ENCODE measurements at places on chromosomes 7 and 10. TPM values are rescaled to one million over a fixed set of nuclear protein-coding genes. Genes with fewer than 3 reads are reported as not detected.
A peak's percentile ranks its signal among the peaks of the same experiment; 100 is the strongest.

DNA sequence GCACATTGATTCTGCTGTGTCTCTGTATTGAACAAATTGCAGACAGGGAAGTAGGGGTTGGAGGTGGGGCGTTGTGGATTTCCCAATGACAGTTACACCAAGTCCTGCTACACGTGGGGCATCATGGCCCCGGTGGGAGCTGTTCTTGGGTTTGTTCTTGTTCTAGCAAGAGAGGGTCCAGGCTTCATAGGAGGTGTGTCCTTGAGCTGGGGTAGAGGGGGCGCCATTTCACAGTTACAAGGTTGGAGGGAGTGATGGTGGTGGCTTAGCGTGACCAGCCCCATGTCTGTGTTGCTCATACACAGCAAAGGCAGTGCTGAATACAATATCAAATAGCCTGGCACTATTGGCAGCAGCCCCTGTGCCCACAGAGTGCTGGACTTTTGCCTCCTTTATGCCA, 15.7 kb downstream of the SH2D4B start:
- DNase-seq = no peak

The SPDYE8 gene
- total RNA-seq = not detected

The UBE3C gene
- total RNA-seq = 84.3 TPM

The SGPL1 gene
- total RNA-seq = 52.5 TPM

DNA sequence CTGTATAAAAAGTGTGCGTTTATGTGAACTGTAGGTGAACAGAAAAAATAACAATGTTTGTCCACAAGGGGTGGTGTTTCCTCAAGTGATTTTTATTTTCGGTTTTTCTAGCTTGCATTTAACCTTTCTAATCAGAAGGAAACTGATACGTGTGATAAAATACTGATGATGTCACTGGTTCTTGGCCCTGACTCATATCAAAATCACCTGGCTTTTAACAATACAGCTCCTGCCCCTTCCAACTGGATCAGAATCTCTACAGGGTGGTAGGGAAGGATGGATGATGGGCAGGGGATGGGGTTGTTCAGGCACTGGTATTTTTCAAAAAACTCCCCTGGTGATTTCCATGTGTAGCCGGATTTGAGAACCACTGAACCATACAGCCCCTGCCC, 10.9 kb downstream of the NPFFR1 start:
- DNase-seq = peak; percentile 71

DNA sequence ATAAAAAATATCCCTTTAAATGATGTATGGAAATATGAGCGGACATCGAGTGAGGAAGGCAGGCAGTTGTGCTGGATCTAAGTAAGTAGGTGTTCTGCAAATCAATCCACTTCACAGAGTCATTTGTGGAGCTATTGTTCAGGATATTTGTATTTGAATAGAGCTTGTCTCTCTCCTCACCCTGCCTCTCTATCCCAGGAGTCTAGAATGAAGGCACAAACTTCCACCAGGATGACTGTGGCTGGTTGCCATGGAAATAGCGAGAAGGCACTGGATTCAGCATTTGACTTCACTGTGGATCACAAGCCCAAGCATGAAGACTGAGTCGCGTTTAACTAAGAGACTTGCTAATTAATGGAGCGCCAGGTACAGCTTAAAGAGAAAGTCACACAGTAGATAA, 53.2 kb downstream of the NPY start:
- no peak for DNase-seq

- DNase-seq = peak; percentile 59
Measured at GRCh38 chr10:125082881-125083575, 77.3 kb downstream of the CTBP2 start.

DNA sequence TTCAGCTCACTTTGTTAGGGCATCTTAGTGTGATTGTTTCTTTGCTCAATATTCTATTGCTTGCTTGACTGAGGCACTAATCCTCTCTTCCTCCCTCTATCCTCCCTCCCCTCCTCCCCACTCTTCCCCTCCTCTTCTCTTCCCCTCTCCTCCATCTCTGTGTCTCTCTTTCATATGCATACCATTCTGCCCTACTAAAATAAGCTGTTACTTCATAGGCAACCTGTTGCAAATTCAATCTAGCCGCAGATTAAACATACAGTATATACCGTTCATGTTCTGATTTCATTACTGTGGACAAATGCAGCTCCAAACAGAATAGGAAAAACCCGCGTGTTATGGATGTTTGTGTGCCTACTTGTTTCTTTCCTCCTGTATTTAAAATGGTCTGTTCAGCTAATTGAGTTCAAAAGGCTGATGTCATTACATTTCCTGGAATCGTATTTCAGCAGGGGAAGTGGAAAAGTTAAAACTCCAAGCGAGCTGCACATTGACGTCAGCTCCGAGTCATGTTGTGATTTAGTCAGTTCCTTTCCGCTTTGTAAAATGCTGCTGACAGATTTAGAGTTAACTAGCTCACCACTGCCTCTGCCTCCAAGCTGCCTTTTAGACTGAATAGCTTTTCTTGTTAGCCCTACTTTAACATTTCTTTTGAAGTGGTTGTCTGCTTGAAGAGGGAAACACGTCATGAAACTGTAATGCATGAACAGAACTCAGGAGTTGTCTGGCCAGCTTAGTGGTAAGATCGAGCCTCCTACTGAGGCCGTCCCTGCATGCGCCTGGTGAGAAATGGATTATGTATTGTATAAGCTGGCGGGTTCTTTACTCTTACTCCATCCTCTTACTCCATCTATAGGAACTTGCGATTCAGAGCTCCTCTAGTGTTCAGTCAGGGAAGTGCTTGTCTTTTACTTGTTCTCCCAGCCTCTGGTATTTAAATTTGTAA, 69.0 kb downstream of the CREM start:
- DNase-seq = peak; percentile 98

DNA sequence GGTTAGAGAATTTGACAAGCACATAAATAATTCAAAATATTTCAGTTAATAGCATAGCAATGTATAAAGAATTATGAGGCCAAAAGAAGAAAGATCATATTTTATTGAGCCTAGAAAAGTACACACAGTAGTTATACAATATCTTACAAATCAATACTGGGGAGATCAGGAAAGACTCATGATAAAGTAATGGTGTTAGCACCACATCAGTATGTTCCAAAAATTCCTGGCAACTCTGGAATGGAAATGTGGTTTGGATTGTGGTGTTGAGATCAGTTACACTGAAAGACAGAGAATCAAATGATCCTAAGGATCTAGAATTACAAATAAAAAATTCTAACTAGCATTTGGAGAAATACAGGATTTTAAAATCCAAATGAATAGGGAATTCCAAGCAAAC, 420.5 kb upstream of the CNTNAP2 start:
- DNase-seq = no peak

GRCh38 chr10:12228851-12229250, 32.9 kb downstream of the CDC123 start:
- no peak for DNase-seq

The VIPR2 gene
- total RNA-seq = 1.2 TPM

The DEPP1 gene
- 72.9 TPM for total RNA-seq

The ATP5F1C gene
- 250 TPM for total RNA-seq

DNA sequence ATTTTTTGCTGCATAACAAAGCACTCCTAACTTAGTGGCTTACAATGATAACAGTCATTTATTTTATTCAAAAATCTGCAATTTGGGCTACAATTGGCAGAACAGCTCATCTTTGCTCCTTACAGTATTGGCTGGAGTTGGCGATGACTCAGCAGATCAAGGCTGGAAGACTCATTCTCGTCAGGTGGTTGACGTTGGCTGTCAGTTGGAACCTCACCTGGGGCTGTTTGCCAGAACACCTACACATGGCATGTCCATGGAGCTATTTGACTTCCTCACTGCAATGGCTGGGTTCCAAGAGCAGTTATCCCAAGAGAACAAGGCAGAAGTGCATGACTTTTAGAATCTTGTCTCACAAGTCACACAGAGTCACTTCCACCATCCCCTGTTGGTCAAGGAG, 75.1 kb downstream of the NOD1 start:
- DNase-seq = no peak

GRCh38 chr7:73683788-73684693, 644 bp downstream of the BUD23 start:
- peak; percentile 52 for DNase-seq

DNA sequence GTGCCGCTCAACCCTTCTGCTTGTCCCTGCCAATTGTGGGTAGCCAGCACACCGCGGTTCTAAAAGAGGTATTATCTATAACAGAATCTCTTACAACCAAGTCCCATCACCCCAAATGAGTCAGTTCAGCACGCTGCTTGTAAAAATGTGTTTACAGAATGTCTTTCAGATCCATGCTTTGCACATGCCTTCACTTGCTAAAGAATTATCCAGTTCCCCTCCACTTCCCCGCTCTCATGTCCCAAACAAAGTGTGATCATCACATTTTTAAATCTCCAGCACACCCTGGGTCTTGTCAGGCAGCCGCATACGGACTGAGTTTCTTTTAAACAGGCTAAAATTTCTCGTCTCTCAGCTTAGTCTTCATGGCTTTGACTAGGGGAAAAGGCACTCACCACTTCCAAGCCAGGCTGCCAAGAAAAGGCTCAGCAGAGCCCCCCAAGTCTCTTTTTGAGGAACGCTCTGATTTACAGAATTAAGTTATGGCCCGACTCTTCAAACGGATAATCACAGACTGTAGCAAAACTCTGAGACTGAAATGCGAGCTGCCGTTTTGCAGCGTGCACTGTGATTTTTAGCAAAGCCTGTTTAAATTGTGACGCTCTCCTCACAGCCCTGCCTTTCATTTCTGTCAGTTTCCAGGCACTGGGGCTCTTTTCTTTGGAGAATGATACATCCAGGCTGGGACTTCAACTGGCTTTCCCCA, 29.8 kb upstream of the FGFR2 start:
- no peak for DNase-seq

- DNase-seq = no peak
Measured at GRCh38 chr7:44805950-44806349, 9.5 kb downstream of the PPIA start.

DNA sequence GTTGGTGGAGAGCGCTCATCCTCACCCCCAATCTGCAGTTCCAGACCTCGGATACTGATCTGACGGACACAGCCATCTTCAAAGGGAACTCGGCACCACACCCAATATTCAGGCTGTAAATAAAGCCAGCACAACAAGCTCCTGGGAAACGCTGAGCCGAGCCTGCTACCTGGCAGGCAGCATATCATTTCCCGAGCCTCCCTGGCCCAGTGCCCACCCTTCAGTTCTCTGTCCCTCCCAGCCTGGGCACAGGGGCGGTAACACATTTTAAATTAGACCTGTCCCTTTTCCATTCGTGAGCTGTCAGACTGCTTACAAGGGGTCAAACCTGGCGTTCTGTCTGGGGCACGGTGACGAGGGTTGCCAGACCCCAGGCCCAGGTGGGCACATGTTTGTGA, 250.5 kb downstream of the ARHGAP12 start:
- no peak for DNase-seq

DNA sequence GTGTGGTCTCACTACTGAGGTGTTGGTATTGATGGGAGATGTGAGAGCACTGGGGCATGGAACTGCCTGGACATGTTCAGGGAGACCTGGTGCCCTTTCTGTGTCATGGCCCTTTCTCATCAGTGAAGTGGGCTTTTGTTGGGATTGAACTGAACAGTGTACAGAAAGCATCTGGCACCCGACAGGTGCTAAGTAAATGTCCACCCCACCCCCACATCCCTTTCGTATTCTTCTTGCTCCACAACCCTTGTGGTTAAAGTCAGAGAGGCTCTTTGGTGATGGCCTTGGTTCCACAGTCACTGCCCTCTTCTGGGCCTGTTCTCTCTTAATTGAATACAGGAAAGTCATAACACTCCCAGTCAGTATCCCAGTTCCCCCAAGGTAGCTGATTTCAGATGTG, 5.4 kb downstream of the NOM1 start:
- DNase-seq = no peak

- peak; percentile 26 for DNase-seq
Measured at GRCh38 chr7:87564296-87564963, 36.3 kb downstream of the ABCB1 start.

GRCh38 chr7:157432541-157432956, 95.7 kb downstream of the DNAJB6 start:
- DNase-seq = peak; percentile 73

GRCh38 chr10:66378117-66378876, 547.5 kb upstream of the LRRTM3 start:
- no peak for DNase-seq

The CFTR gene
- total RNA-seq = under 0.01 TPM

DNA sequence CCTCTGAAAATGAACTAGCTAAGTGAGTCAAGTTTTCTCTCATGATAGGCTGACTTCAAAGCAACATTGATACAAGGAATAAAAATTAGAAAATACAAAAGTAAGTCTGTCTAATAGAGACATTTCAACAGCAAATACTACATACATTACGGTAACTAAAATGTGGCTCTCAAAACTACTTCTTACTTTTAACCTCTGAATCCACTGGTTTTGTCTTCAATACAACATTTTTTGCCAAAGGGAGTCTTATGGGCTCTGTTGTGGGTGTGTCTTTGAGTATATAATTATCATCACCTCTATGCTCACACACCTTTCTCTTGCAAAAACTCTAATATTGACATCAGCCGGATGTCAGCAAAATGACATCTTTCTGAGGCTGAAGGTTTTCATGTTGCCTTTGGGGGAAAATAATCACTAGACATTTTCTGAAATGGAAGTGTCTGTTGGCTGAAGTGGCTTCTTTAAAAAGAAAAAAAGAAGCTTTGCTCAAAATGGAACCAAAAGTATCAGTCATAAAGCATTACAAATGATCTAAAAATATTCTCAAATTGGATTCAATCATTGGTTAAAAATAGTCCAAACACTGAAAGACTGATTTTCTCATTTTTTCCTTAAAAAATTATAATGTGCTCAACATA, 41.8 kb upstream of the FAM133B start:
- no peak for DNase-seq

GRCh38 chr10:55519264-55519663, 718.2 kb upstream of the PCDH15 start:
- no peak for DNase-seq

The LBX1 gene
- total RNA-seq = not detected

The ICA1 gene
- total RNA-seq = 95.6 TPM

The ABCF2 gene
- total RNA-seq = 5.2 TPM

GRCh38 chr10:104639590-104640338, 1.3 kb upstream of the SORCS3 start:
- DNase-seq = no peak

- peak; percentile 53 for DNase-seq
Measured at GRCh38 chr10:36880898-36881297, 244.5 kb upstream of the ANKRD30A start.

The AEBP1 gene
- total RNA-seq = 37.3 TPM

GRCh38 chr7:15105711-15106110, 203.2 kb upstream of the DGKB start:
- no peak for DNase-seq

DNA sequence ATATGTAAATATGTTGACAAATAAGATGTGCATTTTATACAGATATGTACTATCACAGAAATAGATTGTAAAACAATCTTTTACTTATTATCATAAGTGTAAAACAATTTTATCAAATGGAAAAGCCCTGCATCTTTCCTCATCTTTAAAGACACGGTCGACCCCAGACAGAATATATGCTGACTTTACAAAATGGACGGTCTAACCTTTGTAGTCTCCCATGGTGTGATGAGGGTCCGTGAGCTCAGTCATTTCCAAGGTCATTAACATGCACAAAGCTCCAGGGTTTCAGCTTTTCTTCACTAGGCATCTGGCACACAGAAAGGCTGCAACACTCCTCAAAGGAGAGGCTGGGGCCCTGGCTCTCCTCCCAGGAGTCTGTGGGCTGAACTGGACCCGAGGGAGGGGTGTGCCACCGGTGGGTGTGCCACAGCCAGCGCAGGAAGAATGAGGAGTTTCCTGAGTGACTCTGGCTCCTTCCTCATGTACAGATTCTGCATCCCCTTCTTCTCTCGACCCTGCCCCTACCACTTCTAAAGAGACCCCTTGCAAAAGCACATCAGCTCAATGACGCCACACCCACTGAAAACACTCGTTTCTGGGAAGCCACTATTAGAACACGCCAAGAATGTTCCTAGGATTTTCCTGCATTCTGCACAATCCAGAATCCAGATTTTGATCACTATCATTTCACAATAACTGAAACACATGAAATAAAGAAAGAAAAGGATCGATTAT, 26.2 kb upstream of the ABLIM1 start:
- DNase-seq = peak; percentile 78

Measured in stomach (tissue), 19 donors.